ENCODE measurements at places on chromosomes 13 and 19.

DNA sequence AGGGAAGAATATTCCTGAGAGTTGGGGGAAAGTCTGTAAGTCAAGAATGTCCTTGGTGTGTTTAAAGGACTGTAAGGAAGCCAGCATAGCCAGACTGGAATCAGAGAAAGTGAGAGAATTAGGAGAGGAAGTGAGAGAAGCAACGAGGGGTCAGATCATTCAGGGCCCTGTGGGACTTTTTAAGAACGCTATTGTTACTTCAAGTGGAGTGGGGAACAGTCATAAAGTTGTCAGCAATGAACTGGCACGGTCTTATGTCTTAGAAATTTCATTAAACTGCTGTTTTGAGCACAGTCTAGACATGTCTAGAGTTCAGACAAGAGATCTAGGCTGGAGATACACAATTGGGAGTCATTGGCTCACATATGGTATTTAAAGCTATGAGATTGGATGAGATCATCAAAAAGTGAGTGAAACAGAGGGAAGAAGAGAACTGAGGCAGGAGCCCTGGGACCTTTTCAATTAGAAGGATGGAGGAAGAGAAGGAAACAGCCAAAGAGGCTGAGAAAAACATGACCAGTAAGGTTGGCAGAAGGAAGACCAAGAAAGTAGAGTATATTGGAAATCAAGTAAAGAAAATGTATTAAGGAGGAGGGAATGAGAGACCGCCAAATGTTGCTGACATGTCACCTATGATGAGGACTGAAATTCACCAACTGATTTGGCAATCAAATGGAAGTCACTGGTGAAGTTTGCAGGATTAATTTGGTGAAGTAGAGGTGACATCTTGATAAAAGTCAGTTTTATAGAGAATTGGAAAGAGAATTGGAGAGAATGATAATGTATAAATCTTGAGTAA, 263.5 kb downstream of the GPC5 start:
- DNase-seq = no peak

- DNase-seq = no peak
Measured at GRCh38 chr13:39185326-39185725, 147.1 kb downstream of the NHLRC3 start.

GRCh38 chr13:97124915-97125809, 97.0 kb upstream of the MBNL2 start:
- no peak for DNase-seq

GRCh38 chr13:106588367-106588766, 20.4 kb upstream of the ARGLU1 start:
- no peak for DNase-seq

DNA sequence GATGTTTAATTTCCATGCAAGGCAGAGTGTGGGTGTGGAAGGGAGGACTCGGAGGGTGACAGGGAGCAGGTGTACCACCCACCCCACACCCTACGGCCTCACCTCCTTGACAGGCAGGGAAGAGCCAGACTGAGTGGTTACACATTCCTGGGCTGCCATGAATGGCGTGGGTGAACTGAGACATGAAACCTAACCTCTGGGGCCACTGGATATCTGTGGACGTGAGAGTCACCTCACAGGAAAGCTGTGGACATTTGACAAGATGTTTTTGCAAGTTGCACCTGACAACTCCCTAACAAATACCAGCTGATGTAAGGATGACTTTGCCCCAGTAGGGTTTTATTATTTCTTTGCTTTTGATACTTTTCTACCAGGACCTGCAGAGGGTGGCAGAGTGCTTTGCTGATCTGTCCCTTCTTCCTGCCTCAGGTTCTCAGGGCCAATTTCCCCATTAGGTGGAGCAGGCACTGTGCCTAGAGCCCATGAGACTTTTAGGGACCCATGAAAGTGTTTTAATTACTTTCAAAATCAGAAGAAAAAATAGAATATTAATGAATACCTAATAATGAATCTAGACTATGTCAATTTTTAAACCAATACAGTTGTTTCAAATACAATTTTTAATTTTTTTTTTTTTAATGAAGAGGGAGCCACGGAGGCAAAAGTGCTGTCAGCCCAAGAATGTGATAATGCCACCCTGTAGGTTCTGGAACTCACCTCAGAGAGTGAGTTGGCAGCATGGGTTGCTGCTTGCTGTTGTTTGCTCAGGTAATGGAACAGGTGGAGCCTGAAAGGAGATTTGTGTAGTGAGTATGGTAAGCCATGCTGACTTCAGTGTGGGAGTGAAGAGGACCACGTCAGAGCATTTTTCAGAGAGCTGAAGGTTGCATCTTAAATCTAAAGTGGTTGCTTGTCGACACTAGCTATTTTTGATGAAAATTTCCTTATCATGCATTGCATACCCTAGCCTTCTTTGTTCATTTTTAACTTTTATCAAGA, 58.0 kb upstream of the CYSLTR2 start:
- DNase-seq = peak; percentile 75

GRCh38 chr13:110797230-110797877, 83.9 kb downstream of the ING1 start:
- no peak for DNase-seq
